ENCODE measurements at places on chromosomes 1 and 21.

DNA sequence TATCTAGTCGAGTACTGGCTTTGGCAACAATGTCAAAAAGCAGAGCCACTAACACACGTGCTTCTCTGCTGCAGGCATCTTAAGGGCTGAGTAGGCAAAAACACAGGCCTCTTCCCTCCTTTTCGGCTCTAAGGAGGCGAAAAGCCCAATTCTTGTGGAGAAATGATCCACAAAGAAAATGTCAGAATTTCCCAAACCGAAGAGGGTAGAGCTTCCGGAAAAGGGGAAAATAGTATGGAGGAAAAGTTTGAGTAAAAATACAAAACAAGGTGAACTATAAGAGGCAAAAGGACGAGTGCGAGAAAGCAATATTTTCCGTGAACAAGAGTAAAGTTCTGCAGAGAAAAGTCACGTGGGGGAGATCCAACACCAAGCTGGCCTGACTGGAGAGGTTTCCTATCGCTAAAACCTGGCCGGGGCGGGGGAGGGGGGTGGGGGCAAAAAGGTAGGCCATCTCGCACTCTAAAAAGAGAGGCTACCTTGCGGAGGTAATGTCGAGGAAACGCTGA, 551 bp downstream of the ZRANB2 start:
- DNase-seq: peak; percentile 16

DNA sequence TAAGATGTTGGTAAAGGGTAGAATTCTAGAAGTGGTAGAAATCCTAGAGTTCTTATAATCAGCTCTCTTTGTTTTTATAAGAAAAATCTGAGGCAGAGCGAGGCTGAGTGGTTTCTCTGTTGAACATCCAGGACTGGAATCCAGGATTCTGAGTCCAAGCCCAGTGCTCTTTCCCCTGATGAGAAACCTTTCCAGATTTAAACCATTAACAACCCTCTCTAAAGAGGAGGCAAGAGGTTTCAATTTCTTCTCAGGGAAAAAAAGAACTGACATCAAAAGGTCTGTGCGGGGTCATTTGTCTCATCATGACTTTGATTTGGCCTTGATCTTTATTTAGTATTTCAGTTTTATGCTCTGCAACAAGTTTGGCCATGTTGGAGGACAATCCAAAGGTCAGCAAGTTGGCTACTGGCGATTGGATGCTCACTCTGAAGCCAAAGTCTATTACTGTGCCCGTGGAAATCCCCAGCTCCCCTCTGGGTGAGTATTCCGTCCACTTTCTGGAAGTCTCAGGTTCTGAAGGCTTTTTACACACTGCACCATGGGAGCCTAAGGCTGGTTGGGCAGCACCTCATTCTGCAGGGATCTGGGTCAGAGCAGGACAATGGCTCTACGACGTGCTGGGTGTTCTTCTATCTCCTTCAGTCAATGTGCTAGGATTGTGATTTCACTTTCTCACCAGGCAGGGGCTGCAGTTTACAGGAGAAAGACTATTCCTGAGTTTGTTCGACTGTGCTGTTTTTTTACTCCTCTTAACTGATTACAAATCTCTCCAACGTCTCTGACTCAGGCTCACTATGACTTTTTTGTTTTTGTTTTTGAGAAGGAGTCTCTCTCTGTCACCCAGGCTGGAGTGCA, 18.9 kb upstream of the CCT8 start:
- DNase-seq: no peak

- DNase-seq: no peak
Observed at GRCh38 chr1:229832695-229833094, 206.6 kb downstream of the URB2 start.

- DNase-seq: no peak
Observed at GRCh38 chr1:26887125-26887524, 3.0 kb downstream of the GPN2 start.

DNA sequence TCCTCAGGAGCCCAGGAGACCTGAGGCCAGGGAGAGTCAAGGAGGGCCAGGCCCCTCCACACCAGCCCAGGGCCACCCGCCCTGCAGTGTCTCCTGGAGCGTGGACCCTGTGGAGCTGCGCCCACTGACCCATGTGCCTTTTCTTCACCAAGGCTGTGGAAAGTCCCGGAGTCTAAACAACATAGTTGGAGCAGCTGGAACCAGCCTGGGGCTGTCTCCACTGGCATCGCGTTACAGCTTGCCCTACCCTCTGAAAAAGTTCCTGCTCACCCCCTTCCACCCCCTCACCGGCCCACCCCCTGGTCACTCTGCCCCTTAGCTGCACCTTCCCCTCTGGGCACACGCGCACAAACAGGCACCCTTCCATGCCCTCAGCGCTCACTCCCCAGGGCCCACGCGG, 18.3 kb downstream of the KCNC4 start:
- no peak for DNase-seq
